ENCODE measurements at places on chromosomes 11 and 22.

GRCh38 chr11:64409278-64409677 is 50.3 kb downstream of the RPS6KA4 start:
- no peak for DNase-seq

DNA sequence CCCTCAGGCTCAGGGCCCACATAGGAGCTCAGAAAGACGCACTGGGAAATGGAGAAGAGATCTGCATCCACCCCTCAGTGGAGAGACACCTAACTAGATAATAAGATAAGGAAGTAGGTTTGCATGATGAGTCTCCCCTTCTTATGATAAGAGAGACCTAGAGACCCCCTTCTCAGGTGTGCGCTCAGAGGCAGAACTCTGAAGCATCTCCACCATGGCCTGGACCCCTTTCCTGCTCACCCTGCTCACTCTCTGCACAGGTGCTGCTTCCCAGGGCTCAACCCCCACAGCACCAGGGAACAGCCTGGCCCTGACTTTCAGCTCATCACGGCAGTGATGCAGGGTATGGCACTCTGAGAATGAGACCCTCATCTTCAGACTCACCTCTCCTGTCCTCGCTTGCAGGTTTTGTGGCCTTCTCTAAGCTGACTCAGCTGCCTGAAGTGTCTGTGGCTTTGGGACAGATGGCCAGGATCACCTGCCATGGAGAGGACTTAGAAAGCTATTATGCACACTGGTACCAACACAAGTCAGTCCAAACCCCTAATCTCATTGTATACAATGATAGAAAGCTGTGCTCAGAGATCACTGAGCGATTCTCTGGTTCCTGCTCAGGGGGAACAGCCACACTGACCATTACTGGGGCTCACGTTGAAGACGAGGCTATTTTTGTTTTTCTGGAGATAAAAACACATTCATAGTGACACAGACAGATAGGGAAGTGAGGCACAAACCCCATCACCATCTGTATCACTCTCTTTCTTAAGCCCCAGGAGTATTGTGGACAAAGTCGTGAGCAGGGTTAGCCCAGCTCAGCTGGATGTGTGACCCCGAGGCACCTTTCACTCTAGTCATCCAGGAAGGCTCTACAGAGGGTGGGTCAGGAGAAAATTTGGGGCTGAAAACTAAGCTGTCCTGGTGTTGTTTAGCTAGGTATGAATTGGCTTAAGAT is 29.7 kb upstream of the IGLL5 start:
- DNase-seq, result no peak

GRCh38 chr11:130674686-130675308 is 226.4 kb downstream of the ADAMTS15 start:
- no peak for DNase-seq

DNA sequence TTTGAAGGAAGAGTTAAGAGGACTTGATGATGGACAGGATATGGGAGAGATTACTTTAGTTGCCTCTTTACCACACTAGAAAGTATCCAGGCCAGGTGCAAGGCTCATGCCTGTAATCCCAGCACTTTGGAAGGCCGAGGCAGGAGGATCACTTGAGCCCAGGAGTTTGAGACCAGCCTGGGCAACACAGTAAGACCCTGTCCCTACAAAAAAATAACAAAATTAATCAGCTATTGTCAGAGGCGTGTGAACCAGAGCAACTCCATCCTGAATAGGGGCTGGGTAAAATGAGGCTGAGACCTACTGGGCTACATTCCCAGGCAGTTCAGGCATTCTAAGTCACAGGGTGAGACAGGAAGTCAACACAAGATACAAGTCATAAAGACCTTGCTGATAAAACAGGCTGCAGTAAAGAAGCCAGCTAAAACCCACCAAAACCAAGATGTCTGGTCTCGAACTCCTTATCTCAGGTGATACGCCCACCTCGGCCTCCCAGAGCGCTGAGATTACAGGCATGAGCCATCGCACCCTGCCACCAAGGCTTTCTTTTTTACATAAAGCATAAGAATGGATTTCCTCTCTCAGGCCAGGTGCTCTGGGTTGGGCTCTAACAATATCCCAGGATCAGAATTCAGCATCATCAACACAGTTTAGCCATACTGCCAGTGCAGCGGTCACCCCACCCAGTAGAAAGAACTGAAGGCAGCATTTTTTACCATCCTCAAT is 17.8 kb downstream of the PI4KA start:
- no peak for DNase-seq

- no peak for DNase-seq
Observed at GRCh38 chr11:68962527-68963250, 18.1 kb downstream of the MRGPRD start.
